ENCODE measurements at places on chromosomes 2 and 18.

DNA sequence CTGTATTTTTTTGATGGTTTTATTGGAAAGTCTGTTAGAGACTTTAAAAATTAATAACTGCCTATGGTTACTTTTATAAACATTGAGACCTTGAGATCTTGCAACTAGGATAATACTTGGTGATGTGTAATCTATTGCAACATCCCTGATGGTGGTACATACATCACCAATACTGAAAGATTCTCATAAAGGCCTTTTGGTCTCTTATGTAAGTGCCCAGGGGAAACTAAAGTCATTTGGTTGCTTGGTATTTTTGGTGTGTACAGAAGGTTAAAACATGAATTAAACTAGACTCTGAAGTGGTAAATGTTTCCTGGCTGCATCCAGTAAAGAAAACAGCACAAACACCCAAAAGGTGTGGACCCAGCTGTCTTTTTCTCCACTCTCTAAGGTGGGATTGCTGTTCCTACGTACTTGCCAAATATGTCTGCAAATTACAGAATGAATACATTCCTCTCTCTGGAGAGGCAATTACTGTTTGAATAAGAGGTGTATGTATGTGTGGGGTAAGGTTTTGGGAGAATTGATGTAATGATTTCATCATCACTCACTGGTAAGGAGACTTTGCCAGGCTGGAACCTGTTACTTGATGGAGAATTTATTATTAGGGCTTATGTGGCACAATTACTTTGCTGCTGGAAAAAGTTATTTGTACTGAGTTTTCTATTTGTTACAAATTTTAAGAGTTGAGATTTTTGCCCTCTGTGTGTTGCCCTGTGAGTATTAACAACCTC, 3.6 kb downstream of the B3GNT2 start:
- no peak for DNase-seq

DNA sequence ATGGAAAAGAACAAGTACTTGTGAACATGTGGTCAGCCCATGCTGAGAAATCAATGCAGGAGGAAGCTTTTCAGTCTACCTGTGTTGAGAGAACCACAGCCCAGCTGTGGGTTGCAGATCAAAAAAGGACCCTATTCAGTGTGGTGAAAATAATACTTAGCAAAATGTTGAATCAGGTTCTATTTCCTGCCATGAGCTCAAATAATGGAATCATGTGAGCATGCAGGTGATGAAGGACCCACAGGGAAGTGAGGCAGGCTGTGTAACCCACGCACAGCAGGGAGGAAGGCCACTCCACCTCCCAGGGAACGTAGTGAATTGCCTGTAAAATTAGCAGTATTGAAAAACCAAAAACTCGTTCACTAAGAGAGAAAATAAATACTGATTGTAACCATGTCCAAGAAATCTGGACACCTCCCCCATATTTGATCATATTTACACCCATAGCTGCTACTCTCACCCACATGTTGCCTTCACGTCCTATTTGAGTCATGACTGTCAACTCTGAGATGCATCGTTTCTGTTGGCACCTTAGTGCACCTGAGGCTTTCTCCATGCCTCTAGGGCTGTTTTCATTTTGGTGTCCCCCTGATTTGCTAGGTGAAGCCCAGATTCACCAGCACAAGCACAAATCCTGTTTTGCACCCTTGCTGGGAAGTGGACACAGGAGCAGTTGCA, 20.5 kb upstream of the BCL2L11 start:
- no peak for DNase-seq

- DNase-seq, result no peak
Observed at GRCh38 chr2:145290986-145291385, 771.1 kb upstream of the ZEB2 start.

- DNase-seq, result no peak
Observed at GRCh38 chr18:27184115-27185024, 738 bp downstream of the CHST9 start.

GRCh38 chr2:165287094-165287778, 48.0 kb downstream of the SCN2A start:
- DNase-seq, result no peak

GRCh38 chr2:191878548-191879279, 31.8 kb upstream of the CAVIN2 start:
- no peak for DNase-seq

GRCh38 chr2:39991298-39991697, 212.2 kb upstream of the THUMPD2 start:
- no peak for DNase-seq

DNA sequence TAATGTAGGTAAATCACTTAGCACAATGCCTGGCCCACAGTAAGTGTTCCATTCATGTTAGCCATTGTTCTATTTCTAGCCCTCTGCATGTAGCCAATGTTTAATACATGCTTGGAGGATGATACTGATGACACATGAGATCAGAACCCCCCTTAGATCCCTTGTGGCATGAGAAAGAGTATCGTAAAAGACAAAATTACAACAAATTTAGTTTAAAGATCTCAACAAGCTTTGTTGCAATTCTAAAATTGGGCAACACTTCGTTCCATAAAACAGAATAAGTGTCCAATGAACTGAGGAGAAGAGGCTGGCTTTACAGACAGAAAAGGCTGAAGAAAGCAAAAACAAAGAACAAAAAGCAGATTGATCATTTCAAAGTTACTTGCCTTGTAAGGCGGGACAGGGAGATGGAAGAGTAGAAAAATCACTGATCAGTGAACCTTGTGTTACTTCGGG, 148.7 kb upstream of the SLC1A4 start:
- no peak for DNase-seq

DNA sequence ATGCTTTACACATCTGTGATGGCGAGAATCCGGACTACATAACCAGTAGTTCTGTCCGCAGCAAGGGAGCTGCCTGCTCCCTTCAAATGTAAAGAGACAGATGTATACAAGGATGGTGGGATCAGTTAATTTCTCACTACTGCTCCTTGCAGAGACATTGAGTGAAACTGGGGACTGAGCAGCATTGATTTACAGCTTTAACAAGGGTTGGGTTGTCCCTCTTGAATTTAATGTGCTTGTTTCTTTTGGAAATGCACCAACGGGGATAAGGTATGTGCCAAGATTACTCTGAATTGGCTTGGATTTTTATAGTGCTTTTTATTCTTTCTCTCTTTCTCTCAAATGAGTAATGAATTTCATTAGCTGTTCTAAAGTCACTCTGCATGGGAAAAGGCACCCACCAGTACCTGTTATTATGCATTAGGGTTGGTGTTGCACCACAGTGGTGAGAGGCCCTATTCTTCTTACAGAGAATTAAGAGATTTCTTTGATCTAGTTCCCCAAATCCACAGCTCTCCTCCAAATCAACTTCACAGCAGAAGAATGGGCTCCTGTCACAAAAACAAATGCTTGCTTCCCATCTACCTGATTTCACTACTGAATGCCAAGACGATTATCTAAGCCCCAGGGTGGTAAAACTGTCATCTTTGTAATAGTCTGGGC, 107.6 kb downstream of the DOCK10 start:
- no peak for DNase-seq

GRCh38 chr18:650428-650858, 7.0 kb upstream of the TYMS start:
- no peak for DNase-seq

GRCh38 chr2:205311201-205311600, 371.1 kb upstream of the NRP2 start:
- no peak for DNase-seq

DNA sequence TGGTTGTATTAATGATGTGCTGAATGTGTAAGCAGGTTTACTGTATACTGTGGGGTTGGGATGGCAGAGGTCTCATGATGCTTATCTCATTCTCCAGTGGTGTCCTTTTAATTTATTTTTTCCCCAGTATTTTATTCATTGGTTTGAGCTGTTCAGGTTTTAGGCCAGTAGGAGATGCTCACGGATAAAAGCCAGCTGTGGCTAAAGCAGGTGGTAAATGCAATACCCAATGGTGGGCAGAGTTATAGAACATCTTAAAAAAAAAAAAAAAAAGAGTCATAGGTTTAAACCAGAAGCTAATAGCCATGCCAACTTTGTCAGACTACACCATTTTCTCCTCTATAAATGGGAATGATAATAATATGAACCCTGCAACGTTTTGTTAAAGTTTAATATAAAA, 57.8 kb upstream of the NEUROD1 start:
- DNase-seq, result no peak

- no peak for DNase-seq
Observed at GRCh38 chr2:237732070-237732469, 66.5 kb upstream of the RBM44 start.

DNA sequence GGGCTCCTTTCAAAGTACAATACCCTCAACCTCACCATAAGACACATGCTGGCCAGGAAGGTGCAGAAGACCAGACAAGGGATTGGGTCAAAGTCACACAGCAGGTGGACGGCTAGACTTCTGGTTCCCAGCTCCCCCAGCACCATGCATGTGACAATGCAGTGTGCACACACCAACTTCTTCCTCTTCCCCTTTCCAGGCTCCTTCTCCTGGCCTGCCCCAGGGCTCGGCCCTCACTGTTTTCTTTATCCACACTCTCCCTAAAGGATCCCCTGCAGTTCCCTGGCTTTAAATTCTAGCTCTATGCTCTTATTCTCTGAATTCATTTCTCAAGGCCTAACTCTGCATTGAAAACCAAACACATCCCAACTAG, 82.3 kb downstream of the LOXHD1 start:
- no peak for DNase-seq

DNA sequence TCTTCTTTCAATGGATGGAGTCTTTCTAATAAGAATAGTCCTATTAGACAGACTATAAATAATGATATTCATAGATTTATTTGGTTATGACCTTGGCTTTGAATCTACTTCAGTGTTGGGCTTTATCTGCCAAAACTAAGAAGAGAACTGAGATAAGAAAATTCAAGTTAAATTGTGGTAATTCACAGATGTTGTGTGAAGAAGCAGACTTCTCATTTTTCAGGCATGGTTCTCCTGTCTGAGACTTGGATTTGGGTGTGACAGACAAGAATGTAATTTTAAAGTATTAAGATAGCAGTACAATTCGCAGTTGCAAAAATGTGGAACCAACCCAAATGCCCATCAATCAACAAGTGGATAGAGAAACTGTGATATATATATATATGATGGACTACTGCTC, 124.7 kb downstream of the QPCT start:
- DNase-seq, result no peak

GRCh38 chr18:33201509-33201926, 239.0 kb downstream of the CCDC178 start:
- no peak for DNase-seq
